ENCODE measurements at places on chromosomes 3 and 15. TPM values are rescaled to one million over a fixed set of nuclear protein-coding genes. Genes with fewer than 3 reads are reported as not detected.

Gene COL6A5
- polyA plus RNA-seq: 1.5 TPM

DNA sequence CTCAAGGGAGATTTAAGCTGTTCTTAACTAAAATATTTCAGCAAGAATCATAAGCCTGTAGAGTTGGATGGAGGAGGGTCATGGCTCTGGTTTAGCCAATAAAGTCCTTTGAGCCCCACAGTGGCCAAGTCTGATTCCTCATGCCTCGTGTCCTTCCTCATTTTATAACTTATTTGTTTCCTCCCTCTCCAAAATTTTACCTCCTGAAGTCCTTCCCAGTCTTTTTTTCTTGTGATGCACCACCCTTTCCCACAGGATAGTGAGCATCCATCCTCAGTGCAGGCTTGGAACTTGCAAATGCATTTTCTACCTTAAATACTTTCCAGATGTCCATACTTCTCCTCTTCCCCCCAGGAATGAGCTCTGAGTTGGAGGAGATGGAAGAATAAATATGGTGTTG lies 162.7 kb upstream of the AGTR1 start:
- no peak for DNase-seq

DNA sequence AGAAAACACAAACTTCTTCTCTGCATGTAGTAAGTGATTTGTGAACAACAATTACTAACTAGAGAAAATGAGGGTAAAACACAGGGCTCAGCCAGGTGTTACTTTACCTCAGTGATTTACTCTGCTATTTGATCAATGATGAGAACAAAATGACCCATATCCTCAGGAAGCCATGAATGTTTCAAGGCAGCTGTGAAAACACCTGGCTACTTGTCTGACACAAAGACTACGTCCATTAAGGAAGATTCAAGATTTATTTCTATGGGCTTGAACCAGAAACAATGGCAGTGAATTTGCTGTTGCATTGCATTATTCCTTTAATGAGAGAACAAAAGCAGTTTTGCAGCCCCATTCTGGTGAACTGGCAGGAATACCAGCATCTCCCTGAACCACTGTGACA lies 374.6 kb upstream of the ARL6 start:
- no peak for DNase-seq

GRCh38 chr3:184815046-184815930 lies 3.3 kb downstream of the VPS8 start:
- no peak for DNase-seq

DNA sequence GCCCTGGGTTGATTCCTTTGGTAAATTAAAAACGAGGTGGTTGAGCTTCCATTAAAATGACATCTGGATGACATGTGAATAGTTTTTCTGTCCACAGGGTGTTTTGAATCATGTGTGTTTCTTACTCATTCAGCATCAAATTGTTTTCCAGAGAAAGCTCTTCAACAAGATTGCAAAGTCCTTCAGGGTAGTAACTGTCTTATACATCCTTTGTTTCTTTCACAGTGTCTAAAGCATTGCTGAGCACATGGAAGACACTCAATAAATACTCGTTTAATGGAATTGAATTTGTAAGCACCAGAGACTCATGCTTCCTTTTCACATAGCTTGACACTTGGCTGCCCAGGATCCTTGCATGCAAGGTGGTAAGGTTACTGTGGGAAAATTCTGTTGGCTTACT lies 223.1 kb upstream of the CNTN6 start:
- no peak for DNase-seq

- no peak for DNase-seq
These were observed 10.8 kb downstream of the SLC51A start for GRCh38 chr3:196227121-196227561.

DNA sequence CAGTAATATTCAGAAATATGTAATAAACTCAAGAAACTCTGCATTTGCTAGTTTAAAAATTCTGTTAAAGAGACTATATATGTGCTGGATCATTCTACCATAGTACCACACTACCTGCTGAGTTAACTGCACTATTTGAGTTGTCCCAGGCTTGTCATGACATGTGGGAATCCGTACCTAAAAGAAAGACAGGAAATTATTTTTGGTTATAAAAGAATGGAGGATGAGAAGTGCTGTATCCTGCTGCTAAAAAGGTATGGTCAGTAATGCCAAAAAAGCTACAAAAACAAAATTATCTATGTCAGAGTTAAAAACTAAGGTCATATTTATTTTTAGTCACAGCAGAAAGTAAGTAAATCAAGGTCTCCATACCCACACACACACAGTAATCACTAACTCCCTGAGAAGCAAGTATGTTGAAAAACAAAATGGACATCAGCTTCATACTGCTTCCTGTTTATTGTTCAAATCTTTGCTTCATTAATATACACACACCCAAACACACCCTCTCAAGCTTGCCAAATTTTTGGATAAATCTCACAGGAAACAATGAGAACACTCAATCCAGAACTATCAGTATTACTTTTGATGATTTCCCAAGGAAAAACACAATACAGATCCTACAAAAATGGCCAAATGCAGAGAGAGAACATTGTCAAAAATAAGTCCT lies 33.7 kb downstream of the DENND6A start:
- no peak for DNase-seq

- DNase-seq: no peak
These were observed 37.7 kb downstream of the CLDN18 start for GRCh38 chr3:138047596-138048158.

GRCh38 chr3:149374391-149374790 lies 3.1 kb downstream of the TM4SF1 start:
- no peak for DNase-seq

- DNase-seq: peak; percentile 15
These were observed 58.8 kb upstream of the GOLGA8A start for GRCh38 chr15:34496207-34496995.

Gene DPPA2
- polyA plus RNA-seq: not detected

- DNase-seq: peak; percentile 5
These were observed 67.2 kb upstream of the SIAH2 start for GRCh38 chr3:150830094-150830681.

DNA sequence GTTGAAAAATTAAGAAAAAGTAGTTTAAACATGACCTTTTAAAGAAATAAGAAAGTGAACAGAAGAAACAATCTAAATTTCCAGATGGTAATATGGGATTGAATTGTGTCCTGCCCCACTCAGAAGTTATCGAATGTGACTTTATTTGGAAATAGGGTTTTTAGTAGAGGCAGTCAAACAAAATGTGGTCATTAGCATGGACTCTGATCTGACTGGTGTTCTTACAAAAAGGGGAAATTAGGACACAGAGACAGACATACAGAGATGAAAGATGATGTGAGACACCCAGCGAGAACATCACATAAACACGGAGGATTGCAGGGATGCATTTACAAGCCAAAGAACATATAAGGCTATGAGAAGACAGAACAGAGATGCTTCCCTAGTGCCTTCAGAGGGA lies 73.2 kb downstream of the XRN1 start:
- no peak for DNase-seq

- DNase-seq: no peak
These were observed 63.3 kb upstream of the STRIT1 start for GRCh38 chr3:155356594-155357370.

DNA sequence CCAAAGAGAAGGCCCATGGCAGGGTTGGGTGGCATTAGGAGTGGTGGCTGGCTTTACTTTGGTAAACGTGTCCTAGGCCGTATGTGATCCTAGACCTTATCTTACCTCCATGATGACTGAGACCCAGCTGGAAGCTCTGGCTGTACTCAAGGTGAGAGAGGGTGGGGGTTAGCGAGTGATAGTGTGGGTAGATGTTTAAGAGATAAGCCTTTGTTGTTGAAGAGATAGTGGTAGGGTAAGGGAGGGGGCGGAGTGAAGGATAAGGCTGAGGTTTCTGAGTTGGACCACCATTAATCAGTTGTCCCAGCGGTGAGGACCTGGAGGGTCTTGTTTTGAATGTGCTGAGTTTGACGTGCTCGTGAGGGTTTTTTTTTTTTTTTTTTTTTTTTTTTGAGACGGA lies 61.5 kb upstream of the ULK4 start:
- DNase-seq: no peak

Gene TEX9
- 3.5 TPM for polyA plus RNA-seq

DNA sequence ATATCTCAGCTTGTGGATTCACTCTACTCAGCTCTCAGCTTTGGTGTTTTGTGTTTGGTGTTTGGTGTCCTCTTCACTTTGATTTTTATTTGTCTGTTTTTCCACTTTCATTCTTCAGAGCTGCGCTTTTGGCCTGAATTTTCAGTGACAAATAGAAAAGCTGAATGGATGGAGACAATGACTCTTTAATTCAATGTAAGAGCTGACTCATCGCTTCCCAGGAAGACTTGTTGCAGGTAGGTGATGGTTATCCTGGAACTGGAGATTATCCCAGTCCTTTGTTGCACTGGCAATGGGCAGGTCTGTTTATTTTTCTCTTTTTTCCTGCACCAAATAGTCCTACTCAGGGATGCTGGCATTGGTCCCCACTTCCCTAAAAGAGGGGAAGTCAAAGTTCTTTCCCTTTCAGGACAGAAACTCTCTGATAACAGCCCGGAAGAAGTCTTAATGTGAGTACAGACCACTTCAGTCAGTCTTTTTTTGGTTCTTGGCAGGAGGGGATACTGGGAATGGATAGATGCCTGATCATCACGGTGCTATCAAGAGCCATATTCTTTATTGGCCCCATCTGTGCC lies 12.4 kb upstream of the AEN start:
- no peak for DNase-seq

GRCh38 chr15:65332391-65333147 lies 28.1 kb downstream of the RNU5B-1 start:
- DNase-seq: no peak

Gene CTXND1
- 0.10 TPM for polyA plus RNA-seq

GRCh38 chr3:30098243-30098642 lies 508.2 kb upstream of the TGFBR2 start:
- DNase-seq: no peak

Gene EOMES
- polyA plus RNA-seq: 0.12 TPM

DNA sequence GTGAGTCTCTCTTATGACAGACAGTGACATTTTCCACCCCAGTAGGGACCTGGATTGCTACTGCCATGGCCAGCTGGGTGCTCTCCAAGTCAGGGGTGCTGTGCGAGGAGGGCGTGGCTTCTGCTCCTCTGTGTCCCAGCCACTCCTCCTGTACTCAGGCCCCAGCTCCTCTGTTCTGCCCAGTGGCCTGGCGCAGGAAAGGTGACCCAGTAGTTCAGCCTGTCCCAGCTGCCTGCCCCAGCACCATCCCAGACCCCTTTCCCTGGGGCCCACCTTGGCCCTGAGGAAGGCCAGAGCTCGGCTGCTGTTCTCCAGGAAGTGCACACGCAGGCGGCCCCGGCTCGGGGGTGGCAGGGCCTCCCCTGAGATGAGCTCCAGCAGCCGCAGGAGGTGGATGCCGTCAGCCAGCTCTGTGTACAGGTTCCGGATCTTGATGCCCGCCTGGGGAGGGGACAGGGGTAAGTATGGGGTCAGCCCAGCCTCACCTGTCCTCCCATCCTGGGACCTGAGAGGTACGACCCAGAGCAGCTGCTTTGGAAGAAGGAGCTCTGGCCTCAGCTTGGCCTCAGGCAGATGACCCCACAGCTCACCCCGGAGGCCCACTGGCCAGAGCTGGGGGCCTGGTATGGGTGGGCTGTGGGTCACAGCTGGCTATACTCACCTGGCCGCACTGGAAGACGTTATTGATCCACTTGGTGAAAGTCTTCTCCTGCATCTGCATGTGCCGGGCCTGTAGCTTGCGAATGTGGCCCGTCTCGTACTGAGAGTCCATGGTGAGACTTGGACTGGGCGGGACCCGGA lies 1.0 kb downstream of the SPTBN5 start:
- no peak for DNase-seq

DNA sequence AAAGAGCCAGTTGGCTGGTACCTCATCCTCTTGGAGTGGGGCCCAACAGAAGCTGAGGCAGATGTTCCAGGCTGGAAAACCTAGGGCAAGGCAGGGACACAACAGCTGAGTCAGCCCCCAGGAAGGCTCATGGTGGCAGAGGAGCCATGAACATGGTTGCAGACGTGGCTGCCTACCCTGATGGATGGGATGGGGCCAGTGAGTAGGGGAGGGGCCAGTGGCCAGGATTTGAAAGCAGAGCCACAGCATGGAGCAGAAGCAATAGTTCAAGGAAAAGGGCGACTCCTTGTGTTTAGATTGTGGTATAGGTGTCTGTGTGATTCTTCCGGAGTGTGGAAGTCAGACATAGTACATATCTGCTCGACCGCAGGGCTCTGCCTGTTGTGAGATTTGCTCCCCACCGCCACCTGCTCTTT lies 24.2 kb downstream of the PXYLP1 start:
- no peak for DNase-seq

- no peak for DNase-seq
These were observed 14.1 kb downstream of the WDR53 start for GRCh38 chr3:196554205-196554604.

Gene PLCH1
- 2.5 TPM for polyA plus RNA-seq

Gene CLDN16
- polyA plus RNA-seq: 0.65 TPM

Gene P3H2
- 18.6 TPM for polyA plus RNA-seq

- no peak for DNase-seq
These were observed 447.4 kb downstream of the AGBL1 start for GRCh38 chr15:86526938-86527690.

DNA sequence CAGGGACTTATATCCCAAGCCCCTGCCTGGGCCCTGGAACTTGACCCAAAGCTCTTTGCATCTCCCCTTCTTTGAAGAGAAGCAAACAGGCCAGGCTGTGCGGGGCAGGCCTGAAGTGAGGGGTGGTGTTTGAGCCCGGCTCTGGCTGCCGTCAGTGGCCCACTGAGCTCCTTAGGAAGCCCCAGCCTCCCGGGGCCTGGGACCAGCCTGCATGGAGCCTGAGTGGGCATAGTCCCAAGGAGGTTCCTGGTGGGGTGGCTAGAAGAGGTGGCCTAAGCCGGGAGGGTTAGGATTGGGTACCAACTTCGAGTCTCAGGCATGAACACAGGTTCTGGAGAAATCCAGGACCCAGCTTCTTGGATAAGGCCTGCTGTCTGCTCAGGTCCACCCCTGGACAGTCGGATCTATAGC lies 6.4 kb downstream of the TMIE start:
- no peak for DNase-seq

Gene CCR2
- 21.2 TPM for polyA plus RNA-seq

GRCh38 chr3:123298903-123299302 lies 97.2 kb downstream of the SEC22A start:
- DNase-seq: no peak
